Activated CD4-positive, alpha-beta T cell treated with anti-CD3 and anti-CD28 coated beads, Interleukin-10, Interleukin-2, amounts not matched to agents 100 ng/mL and 50 ng/mL, durations not matched to agents 16 hours and 8 hours (primary cell): ENCODE measurements at places on chromosomes 3 and 15.

DNA sequence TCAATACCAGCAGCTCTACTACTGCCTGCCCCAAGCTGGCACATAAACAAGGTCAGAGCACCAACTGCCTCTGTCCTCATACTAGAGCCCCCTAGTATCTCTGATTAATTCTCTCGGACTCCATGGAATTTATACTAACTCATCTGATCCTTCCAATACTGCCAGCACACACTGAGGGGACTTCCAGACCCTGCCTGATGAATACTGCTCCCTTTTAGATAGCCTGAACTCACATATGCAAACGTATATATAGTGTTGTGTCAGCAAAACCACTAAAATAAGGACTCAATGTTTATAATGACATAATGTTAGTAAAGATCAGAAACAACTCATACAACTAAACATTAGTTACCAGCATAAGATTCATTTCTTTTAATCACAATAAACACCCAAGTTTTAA is 25.0 kb downstream of the CEP70 start:
- no peak for DNase-seq

DNA sequence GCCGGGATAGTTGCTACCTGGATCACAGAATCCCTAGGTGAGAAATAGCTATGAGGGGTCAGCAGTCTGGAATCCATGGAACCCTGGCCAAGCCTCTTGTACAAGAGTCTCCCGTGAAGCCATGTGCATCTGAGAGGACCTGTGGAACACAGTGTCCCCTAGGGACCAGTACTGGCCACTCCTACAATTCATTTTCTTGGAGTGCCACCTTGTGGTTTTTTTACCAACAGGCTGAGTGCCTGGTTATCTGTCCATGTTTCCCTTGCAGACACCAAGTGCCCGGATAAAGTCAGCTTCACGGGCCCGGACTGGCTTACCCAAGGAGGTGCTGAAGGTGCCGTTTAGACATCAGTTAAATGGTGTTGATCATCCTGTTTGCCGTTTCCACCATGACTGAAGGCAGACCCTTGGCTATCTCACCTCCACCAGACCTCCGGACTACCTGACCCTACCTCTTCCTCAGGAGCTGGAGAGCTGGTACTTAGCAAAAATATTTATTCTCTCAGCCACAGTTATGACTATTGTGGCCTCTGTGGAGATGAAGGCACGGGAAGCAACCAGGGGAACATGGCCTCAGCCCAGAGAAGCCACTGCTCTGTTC is 93.9 kb downstream of the RBPMS2 start:
- DNase-seq: peak; percentile 18

- no peak for DNase-seq
Observed at GRCh38 chr15:60973637-60974415, 255.3 kb downstream of the RORA start.

- no peak for DNase-seq
Observed at GRCh38 chr3:144229330-144229729, 257.7 kb downstream of the DIPK2A start.

GRCh38 chr15:52796753-52797520 is 6.8 kb upstream of the ONECUT1 start:
- no peak for DNase-seq

GRCh38 chr3:193051314-193051713 is 133.7 kb upstream of the MB21D2 start:
- DNase-seq: no peak

GRCh38 chr3:10198761-10199649 is 34.3 kb downstream of the IRAK2 start:
- DNase-seq: peak; percentile 92

DNA sequence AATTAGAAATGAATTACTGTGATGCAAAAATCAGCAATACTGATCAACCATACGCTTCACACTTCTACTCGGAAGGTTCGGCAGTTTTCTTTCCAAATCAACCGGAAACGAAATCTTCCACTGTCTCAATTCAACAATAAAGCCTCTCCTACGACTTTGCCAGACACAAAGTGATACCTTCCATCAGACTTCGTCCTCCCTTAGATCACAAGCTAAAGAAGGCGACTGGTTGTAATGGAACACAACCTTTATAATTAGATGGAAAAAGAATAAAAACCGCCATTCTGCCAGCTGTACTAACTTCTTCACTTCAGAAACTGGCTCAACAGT is 618 bp downstream of the PARL start:
- peak; percentile 43 for DNase-seq

DNA sequence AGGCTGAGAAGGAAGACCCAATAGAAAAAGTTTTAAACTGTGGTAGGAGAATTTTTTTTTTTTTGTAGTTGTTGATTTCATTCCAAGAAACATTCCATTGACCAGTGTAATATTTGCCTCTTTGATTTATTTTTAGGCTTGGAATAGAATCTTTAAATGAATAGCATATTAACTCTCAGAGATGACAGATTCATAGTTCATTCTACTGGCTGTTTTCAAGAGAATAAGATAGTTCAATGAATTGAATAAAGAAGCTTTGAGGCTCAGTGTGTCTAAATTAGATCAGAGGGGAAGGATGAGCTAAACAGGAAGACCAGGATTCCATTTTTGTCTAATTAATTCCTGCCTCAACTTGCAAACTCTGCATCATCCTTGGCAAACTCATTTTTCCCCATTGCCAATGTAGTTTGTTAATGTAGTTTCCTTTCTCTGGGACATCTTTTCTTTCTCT is 98.4 kb downstream of the NAALADL2 start:
- DNase-seq: no peak

- no peak for DNase-seq
Observed at GRCh38 chr3:38684546-38684945, 35.1 kb upstream of the SCN5A start.

- no peak for DNase-seq
Observed at GRCh38 chr3:108509263-108509662, 1.1 kb downstream of the MYH15 start.

DNA sequence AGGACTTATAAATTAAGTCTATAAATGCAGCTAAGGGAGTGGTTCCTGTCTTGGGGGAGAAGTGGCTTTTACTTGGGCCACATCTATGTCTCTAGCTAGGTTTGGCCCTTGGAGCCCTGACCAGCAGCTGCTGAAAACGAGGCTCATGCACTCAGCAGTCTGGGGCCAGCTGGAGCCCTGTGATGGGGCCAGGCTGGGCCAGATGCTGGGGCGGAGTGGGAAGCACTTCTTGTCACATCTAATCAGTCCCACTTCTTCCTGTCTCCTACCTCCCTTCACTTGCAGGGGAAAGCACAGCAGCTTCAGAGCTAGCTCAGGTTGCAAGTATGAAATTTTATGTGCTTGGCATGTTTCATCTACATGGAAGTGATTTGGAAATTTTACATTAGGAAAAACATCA is 209.9 kb upstream of the ROPN1 start:
- DNase-seq: no peak

DNA sequence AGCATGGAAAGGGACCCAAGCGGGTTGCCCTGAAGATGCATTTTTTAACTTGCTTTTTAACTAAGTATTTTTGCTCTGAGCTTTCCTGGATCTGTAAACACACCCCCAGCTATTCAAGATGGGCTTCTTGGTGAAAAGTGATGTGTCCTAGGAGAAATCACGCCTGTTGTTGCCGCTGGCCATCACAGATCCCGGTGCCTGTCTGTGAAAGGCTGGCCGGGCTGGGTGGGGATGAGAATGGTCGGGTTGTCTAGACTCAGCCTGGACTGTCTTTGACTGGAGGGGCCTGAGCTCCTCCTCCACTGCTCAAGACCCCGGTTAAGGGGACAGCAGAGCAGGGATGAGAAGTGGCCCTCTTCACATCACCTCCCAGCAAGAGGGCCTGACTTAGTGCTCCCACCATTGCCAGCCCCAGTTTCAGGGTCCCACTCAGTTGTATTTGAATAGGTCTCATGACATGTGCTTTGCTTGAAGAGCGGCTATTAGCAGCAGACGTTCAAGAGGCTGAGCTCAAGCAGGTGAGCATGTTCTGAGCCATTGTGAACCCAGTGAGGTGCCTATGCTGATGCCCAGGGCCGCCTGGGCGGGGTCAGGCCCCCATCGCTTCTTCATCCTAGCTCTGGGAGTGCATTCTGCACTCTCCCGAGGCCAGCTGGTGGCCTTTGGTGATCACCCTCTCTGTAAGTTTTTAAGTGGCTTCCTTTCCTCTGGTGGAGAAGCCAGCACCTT is 79.9 kb downstream of the IGF1R start:
- no peak for DNase-seq

GRCh38 chr3:156834435-156834834 is 8.3 kb downstream of the LEKR1 start:
- DNase-seq: no peak

GRCh38 chr3:116951610-116952009 is 242.0 kb downstream of the TUSC7 start:
- DNase-seq: no peak

- no peak for DNase-seq
Observed at GRCh38 chr15:101244036-101244781, 7.6 kb downstream of the CHSY1 start.

- no peak for DNase-seq
Observed at GRCh38 chr3:4438296-4438695, 28.8 kb downstream of the SUMF1 start.

DNA sequence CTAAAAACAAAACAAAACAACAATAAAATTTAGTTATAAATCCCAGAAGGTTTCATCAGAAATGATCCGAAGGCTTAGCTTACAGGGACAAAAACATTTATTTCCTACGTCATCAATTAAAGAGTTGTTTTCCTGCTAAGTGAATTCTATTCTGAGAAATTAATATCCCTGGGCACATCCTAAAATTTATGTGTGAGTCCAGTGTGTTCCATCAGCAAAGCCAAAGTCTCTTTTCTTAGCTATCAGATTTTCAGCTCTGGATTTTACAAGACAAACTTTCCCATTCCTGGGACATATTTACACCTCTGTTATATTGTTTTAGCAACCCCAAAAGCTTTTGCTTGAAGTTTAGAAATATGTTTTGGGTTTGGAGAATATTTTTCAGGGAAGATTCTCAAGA is 4.4 kb upstream of the TMC3 start:
- DNase-seq: no peak

DNA sequence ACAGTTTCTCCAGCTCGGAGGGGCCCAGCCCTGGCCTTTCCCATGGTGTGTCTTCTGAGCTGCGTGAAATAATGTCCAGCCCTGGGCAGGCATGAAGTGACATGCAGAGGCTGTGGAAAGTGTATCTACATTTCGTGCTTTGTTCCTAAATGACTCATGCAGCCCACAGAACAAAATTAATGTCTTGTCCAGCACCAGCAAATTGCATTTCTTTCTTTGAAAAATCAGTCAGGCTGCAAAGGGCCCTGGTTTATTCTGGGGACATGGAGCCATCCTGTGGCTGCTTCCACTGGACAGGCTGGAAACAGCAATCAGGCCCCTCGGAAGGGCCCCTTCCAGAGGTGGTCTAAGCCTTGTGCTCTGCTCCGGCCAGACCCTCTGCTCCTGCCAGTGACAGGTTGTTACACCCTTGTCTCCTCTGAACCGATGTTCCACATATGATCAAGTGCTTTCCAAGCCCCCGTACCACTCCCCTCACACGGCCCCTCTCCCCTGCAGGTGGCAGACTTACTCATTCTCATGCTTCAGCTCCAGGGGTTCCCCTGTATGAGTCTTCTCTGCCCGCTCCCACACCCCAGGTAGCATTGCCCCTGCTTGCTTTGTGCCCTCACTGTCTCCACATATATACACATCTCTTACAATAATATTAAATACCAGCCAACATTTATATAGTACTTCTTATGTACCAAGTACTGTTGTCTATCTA is 33.7 kb downstream of the CRYGS start:
- DNase-seq: peak; percentile 44

DNA sequence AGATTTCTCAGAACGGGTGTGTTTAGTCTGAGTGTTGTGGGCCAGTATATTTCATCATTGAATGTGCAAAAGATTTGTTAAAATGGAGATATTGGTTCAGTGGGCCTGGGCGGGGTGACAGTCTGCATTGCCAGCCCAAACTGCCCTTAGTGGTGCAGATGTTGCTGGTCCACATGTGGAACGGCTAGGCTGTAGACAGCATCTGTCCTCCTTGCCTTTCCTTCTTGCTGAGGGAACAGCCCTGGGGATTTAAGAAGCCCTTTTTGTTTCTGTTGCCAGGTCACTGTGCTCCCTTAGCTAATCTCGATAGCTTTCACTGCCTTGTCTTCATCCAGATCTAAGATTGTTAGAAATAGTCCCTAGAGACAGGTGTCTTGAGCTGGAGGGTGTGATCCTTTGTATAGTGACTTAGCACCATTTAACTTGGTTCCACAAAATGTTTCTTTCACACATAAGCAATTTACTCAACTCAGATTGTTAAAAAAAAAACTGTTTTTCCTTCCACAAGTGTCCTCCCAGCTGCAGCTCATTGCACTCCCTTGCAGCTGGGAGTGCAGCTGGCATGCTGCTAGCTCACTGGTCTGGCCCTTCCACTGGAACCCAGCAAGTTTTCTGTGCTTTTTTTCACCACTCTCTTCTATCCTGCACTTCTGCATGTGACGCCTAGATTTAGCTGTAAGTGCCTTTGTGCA is 37.5 kb downstream of the GAP43 start:
- DNase-seq: no peak

DNA sequence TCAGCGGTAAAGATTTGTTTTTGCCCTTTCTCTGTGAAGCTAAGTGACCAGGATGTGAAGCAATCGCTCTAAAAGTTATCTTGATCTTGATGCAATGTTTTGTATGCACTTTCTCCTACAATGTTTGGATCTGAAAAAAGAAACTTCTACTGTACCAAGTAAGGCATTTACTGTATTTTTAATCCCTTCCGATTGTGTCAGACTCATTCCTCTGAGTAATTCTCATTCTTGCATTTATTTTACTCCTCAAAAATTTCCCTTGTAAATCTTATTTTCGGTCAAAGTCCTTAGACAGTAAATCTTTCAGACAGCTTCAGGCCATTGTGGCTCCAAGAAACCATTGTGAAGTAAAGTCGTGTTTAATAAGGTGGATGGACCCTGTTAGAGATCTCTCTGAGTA is 141.9 kb downstream of the TP63 start:
- no peak for DNase-seq

DNA sequence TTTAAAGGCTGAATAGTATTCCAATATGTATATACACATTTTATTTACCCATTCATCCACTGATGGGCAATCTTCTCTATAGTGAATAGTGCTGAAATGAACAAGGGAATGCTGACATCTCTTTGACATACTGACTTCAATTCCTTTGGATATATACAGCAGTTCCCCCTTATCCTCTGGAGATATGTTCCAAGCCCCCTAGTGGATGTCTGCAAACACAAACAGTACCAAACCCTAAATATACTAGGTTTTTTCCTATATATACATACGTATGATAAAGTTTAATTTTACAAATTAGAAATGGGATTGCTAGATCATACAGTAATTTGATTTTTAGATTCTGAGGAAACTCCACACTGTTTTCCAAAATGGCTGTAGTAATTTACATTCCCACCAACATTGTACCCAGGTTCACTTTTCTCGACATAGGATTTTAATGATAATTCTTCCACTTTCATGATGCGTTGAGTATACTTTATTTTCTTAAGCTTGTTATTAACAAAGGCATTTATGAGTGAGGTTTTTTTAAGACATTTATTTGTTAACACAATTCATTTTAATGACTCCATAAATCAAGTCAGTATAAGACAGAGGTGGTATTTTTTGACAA is 38.2 kb downstream of the VPS13C start:
- no peak for DNase-seq

- peak; percentile 53 for DNase-seq
Observed at GRCh38 chr3:58333206-58334012, 717 bp downstream of the PXK start.
